ENCODE measurements at places on chromosomes 11 and 22.

DNA sequence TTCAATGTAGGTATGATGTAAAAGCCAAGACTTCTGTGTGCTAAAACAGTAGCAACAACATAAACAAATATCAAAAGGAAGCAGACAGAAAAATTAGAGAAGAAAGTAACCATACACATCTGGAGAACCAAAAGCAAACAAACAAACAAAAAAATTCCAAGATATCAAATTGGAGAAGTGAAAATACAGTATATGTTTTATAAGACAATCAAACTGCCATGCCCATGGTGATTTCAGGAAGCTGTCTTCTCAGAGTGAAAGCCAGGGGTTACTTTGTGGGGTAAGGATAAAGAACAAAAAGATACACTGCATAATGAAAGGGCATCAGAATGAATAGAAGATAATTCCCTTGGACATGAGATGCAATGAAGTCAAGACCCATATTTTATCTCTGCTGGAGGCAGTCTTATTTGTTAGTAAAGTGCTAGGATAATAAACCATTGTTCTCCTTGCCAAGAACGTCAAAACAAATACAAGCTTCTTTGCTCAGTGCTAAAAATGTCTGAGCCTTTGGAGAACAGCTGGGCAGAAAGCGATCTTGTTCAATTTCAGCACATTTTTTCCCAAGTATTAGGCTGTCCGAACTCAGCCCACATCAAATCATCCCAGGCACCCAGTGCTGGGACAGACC is 38.1 kb upstream of the LDLRAD3 start:
- no peak for DNase-seq

GRCh38 chr11:130480711-130481140 is 32.3 kb downstream of the ADAMTS15 start:
- no peak for DNase-seq

GRCh38 chr11:125429174-125429707 is 66.8 kb downstream of the FEZ1 start:
- DNase-seq, result peak; percentile 15

DNA sequence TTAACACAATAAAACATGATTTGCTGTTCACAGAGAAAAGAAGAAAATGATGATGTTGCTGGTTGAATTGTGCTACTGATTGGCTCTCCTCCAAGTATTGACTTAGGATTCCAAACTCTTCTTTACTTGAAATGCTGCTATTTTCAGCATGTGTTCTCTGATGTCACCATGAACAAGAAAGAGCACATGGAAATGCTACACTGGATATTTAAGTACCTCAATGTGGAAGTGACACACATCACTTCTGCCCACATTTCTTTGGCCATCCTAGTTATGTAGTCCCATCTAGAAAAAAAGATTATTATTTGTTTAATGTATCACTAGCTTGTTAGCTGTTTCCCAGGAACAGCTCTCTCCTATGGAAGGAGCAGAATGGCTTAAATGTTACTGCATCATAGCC is 27.2 kb downstream of the OR52B2 start:
- no peak for DNase-seq

GRCh38 chr22:32761251-32761903 is 40.1 kb upstream of the TIMP3 start:
- DNase-seq, result no peak

- no peak for DNase-seq
These were observed 91.1 kb downstream of the MYO18B start for GRCh38 chr22:25833091-25833490.

DNA sequence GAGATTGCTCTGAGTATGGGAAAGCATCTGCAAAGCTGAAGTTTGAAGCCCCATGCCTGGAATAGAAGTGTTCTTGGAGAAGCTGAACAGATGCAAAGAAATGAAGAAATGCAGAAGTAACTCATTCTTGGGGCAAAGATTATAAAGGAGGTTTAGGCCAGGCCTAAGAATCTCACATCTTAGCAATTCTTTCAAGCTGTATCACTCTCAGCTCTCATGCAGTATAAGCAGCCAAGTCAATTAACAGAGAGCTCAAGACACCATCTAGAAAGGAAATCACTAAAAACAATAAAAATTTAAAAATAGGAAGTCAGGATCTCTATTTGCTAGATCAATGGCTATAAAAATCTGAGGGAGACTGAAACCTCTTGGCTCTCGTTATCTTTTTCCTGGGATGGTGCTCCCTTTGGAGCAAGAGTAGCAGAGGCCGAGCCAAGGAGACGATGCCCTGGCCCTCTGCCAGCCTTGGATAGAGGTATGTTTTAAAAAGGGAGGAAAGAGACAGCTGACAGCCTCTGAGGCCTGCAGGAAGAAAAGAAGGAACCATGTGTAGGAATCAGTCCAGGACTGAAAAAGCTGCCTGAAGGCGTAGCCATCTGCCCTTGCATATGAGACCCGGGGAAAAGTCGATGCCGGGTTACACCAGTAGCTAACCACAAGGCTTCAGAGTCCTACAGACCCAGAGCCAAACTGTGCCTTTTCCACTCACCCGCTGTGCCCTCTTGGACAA is 229.8 kb downstream of the BLID start:
- DNase-seq, result no peak

- no peak for DNase-seq
These were observed 6.9 kb upstream of the TIMP3 start for GRCh38 chr22:32794449-32795213.

DNA sequence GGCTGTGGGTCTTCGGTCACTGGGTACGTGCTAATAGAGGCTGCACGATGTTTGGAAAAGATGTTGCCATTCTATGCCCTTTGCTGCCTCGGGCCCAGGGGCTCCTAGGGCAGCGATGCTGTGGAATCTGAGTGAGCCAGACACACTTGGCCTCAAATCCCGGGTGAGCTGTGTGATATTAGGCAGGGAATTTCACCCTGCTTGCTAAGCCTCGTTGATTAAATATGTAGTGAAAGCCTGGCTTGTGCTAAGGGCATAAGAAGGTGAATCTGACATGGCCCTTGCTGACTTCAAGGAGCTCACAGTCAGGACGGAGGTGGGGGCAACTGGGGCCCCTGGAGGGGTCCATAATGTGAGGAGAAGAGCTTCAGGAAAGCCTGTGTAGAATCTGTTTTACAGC is 5.4 kb upstream of the HMOX1 start:
- no peak for DNase-seq

DNA sequence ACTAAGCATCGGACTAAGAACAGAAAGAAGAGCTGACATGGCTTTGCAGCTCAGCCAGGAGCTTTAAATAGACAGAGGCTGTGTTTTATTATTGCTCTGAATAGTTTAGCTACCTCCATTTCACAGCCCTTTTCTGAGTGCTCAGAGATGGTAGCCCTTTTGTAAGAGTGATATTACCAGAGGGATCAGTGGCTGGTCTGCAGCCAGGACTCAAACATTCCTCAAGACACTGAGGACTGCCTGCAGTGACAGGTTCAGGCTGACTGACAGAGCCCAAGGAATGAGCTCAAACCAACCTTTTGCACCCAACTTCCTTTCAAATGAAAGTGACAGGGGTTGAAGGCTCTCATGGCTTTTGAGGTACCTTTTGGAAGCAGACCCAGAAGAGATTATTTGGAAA is 189.0 kb downstream of the DDX10 start:
- no peak for DNase-seq

DNA sequence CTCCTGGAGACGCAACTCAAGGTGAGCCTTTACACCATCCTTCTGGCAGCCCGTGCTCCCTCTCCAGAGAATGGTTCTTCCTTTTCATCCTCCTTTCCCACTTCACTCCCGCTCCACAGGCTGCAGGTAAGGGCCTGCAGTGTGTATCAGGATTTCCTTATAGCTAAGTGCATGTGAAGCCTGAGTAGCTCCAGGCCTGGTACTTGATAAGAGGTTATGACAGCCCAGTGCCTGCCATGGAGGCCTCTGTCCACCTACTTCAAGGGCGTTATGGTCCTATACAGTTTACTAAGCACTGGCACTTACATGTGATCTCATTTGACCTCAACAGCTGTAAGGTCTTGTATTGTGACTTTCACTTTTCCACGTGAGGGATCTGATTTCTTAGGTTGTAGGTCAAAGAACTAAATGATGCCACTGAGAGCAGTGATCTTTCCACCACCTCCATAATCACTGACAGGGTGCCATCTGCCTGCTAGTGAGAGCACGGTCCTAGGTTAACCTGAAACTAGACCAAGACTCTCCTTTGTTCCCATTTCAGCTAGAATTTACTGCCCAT is 18.1 kb downstream of the SSH3 start:
- DNase-seq, result no peak

- no peak for DNase-seq
These were observed 24.4 kb downstream of the OR8B12 start for GRCh38 chr11:124518989-124519451.

DNA sequence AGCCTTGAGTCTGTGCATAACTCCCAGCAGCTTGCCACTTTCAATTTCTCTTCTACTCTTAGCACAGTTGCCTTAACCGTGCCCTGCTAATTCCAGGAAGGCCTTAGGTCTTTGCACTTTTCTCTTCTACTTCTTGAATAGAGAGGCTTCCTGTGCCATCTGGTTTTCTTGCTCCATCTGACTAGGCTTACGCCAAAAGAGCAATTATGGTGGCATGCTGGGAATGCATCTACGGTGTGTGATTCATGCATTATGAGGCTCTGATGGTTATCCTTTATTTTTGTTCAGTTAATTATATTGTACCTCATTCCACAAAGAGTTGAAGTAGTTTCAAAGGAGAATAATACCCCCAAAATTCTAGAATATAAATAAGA is 29.4 kb downstream of the SIK2 start:
- no peak for DNase-seq

- DNase-seq, result no peak
These were observed 4.0 kb upstream of the MCAM start for GRCh38 chr11:119320776-119321524.

- DNase-seq, result no peak
These were observed 8.4 kb downstream of the KRTAP5-6 start for GRCh38 chr11:1705126-1706052.

GRCh38 chr11:131889146-131889577 is 518.7 kb downstream of the NTM start:
- no peak for DNase-seq

All from stimulated activated CD4-positive, alpha-beta T cell treated with anti-CD3 and anti-CD28 coated beads, Interleukin-1b, Interleukin-23, amount 100 ng/mL, for 1 hour (primary cell).